ENCODE measurements at places on chromosomes 4 and X.

- peak; percentile 3 for DNase-seq
Observed at GRCh38 chrX:81355436-81355835, 153.5 kb downstream of the SH3BGRL start.

DNA sequence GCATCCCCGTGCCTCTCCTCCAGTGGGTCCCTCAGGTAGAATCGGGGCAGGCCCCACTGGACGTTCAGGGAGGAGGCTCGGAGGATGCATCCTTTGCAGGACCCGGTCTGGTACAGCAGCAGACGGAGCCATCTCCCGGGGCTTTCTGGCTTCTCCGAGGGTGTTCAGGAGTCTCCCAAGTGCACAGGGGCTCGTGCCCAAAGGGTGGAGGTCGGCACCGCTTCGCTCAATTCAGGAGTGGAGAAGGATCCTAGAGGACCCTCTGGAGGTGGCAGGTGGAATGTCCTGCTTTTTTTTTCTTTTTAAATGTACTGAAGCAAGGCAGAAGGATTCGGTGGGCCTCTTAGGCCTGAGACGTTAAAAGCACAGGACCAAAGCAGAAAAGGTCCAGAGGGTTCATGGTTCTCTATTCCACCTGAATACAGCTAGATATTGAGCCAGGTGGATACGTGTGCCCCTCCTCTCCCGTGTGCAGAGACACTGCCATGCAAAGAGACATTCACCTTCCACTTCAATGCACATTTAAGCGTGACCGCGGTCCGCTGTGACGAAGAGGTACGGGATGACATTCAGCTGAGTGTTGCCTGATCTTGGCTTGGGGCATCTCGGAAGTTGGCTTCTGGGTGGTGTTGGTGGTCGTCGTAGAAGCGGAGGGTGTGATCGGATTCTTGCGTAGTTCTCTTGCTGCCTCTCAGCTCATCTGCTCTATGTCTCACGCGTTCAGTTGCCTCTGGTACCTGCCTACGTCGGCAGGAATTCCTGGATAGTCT, 281.2 kb upstream of the AGTR2 start:
- no peak for DNase-seq

DNA sequence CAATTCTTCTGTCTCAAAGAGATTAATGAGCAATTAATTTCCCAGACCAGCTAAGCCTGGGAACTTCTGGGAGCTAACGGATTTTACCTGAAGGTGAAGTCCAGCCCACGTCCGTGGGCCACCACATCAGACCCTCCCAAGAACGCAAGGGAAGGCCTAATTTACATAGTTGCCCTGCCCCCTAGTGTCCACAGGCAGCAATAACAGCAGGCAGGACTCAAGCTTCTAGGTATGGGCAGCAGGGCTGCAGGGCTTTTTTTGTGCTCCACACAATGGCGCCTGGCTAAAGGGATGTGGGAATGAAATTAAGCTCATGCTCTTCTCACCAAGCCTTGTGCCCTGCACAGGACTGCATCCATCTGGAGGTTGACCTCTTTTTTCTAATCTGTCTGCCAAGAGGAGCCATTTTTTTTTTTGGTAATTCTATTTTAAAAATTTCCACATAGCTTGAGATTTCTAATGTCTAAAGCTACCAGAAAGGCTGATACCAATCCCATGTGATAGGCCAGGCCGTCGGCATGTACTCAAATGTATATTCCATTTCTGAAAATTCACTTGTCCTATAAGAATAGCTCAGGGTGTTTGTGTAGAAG, 111.9 kb upstream of the TMEM164 start:
- DNase-seq: peak; percentile 60

GRCh38 chr4:1154126-1154522, 18.3 kb downstream of the SPON2 start:
- no peak for DNase-seq

DNA sequence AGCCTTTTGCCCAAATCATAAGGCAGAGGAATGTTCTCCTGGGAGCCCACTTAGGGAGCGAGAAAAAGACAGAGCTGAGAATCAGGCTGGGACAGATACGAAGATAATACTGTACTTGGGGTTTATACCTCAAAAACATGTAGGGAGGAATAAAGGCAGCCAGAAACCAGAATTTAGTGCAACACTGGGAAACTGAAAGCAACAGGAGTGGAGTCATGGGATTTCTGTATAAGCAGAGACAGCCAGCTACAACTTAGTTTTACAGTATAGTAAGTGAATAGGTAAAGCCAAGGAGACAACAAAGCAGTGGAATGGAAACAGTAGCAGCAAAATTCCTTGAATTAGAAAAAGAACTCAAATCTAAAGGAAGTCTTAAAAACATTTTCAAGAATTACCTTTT, 413.2 kb downstream of the FAT4 start:
- DNase-seq: no peak

- no peak for DNase-seq
Observed at GRCh38 chrX:46690818-46691217, 68.1 kb downstream of the SLC9A7 start.

- DNase-seq: no peak
Observed at GRCh38 chr4:156495836-156496235, 475.8 kb downstream of the PDGFC start.

DNA sequence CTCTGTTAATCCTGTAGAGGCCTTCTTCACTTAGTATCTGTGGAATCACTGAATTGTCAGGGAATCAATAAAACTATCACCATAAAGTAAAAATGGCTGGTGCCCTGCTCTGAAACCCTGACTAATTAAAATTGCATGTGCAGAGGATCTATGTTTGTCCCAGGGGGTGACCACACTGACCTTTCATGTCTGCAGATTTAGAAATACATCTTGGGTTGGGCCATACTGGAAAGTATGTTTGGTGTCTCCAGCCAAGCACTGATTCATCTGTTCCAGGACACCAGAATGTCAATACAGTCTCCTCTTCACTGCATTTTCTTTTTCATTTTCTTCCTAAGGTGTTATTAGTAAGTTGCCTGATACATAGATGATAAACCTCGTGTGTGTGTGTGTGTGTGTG, 490.9 kb upstream of the INTU start:
- no peak for DNase-seq

- no peak for DNase-seq
Observed at GRCh38 chr4:15714141-15714540, 11.3 kb downstream of the BST1 start.

- peak; percentile 36 for DNase-seq
Observed at GRCh38 chr4:25092139-25092538, 61.4 kb upstream of the LGI2 start.

DNA sequence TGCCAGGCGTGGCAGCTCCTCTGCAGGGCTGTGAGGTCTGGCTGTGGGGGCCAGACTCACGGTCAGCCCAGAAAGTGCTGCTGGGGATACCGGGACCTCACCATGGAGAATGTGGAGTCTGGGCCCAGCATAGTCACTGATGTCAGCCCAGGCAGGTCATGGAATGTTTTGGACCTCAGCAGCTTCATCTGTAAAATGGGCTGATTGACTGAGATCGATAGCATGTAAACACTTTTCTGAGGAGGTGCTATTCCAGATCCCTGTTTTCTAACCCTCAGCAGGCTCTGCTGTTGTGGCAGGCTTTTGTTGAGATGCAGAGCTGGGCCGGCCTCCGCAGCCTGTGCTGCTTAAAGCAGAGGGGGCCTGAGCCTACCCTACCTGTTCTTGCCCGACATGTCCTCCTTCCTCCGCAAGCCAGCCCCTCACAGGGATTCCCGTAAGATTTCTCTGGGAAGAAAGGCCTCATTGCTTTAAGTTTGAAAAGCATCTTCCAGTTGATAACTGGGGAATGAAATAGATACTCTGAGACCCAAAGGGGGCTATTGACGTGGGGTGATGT, 38.3 kb upstream of the HGFAC start:
- DNase-seq: no peak

DNA sequence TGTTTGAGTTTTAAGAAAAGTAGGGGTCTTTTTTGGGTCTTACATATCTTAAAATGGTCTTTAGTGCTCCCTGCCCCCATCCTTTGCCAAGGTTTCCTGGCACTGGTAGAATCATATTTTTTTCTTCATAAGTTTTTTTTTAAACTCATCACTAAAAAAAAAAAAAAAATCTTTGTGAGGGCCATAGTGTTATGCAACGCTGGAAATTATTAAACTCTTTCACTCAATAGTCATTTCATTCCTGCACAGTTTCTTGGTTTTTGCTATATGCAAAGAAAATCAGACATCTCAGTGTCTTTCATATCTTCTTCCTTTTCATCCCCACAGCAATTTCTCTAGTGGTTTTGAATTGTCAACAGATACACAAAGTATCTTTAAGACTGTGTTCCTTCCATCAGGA, 95.6 kb downstream of the TMA16 start:
- no peak for DNase-seq

GRCh38 chr4:6967846-6968340, 58.3 kb downstream of the TBC1D14 start:
- no peak for DNase-seq

DNA sequence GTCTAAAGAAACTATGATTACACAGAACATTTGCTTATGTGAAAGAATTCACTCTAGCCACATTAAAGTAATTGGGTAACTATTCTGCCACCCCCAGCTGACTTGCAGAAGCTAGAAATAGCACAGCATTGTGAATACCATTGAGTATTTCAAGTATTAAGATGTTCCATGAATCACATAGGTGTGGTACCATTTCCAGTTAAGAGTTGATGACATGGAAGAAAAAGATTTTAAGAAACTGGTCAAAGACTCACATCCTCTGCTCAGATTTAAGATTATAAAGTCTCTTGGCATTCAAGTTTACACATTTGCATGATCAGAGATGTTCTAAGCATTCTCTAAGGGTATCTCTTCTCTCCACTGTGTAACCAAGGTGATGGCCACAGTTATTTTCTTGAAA, 287.5 kb downstream of the CAMK2D start:
- DNase-seq: no peak
